SJCRH30 (cell line): ENCODE measurements at places on chromosomes 3 and 15. TPM values are rescaled to one million over a fixed set of nuclear protein-coding genes. Genes with fewer than 3 reads are reported as not detected.

DNA sequence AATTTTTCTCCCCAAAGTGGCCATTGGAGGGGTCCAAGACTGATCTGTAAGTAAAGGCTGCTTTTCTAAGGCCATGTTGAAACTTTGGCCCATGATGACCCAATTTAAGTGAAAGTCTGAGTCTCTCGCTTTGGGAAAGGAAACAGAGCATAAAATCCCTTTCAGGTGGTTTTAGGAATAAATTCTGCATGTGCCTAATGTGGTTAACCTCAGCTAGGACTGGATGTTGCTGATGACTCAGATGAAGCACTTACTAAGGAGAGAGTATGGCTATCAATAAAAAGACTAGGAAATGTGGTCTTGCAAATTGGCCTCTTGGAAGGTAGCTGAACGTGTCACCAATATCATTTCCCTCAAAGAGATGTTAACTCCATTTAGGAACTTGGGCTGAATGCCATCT lies 458.5 kb downstream of the AGBL1 start:
- no peak for DNase-seq

GRCh38 chr3:151197981-151198767 lies 4.8 kb downstream of the GPR171 start:
- DNase-seq: no peak

DNA sequence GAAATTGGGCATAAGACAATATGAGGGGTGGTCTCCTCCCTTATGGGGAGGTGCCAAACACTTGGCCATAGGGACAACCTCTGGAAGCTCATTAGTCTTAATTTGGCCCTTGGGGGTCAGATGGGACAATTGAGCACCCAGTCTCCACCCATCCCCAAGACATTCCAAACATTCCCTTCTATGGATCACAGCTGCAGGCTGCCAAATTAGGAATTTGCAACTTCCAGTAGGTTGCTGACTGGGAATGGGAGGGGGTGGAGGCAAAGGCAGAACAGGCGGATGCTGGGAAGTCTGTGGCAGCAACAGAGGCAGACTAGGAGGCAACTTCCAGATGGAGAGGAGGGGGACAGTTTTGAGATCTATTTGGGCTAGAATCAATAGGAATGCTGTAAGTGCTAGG lies 1.4 kb upstream of the PDHB start:
- DNase-seq: peak; percentile 59

DNA sequence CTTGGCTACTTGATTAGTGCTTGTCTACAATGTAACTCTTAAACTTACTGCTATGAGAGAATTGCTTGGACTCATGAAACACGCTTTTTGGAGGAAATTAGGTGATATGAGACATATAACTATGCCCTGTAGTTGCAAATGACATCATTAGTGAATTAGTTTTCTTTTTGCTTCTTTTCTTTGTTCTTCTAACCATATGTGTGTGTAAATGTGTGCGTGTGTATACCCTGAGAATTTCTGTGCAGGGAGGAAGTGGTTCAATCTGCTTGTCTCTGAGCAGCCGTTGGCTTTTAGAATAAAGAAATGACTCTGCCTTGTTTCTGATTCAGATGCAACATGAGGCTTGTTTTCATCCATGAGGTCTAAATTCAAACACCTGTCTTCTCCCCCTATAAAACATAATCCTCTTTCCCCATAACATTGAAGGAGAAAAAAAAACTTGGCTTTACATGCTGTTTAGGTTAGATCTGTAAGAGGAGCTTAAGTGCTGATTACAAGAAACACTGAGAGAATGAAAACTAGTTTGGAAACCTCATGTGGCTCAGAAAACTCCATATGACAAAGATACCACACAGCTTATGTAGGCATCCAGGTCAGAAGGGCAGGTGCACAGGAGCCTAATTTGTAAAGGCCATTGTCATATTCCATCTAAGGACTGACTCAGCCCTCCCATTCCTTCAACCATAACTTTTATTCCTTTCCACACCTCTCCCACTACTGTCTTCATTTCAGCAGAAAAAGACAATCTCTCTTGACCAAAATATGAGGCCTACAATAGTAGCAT lies 30.5 kb upstream of the BLM start:
- DNase-seq: peak; percentile 65

- DNase-seq: no peak
These were observed 79.9 kb downstream of the GTPBP8 start for GRCh38 chr3:113070681-113071113.

DNA sequence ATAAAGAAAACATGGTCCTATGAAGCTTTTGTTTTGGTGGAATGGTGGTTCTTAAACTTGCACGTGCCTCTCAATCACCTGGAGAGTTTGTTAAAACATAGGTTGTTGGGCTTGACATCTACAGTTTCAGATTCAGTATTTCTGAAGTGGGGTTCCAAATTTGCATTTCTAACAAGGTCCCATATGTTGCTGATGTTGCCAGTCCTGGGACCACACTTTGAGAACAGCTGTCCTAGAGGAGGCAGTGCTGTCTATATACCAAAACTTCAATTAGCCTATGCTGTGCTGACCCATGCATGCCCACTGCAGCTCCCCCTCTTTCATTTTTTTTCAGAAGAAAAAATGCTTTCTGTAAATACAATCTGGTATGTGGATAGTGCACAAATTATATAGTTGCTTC lies 31.3 kb downstream of the ALCAM start:
- no peak for DNase-seq

DNA sequence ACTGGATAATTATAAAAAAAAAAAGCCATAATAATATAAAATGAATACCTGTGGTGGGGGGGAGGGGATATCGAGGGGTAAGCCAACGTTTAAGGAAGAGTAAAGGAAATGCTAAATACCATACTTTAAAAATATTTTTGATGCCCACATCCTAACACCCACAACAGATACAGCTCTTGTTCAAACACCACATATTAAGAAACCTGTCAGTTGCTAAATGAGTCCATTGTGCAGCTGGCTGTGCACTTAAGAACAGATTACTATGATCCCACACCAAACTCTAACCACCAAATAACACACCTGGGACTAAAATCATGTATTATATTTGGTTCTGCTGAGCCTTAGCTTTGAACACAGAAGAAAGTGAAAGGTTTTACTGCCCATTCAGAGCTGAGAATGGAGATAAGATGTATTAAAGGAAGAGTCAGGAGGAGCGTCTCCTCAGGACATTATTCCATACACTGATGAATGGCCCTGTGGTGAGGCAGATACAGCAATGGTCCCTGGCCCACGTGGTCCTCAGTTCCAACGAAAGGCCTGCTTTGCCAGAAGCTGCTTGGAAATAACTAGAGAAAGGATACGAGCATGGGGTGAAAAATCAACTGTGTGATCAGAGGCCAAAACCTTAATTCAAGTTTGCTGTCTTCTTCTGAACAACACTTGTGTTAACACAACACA lies 515.4 kb downstream of the FOXP1 start:
- DNase-seq: no peak

Gene TADA3
- total RNA-seq: 58.5 and 59.3 TPM in 2 replicates

GRCh38 chr15:95485367-95485766 lies 845.1 kb upstream of the NR2F2 start:
- DNase-seq: no peak

DNA sequence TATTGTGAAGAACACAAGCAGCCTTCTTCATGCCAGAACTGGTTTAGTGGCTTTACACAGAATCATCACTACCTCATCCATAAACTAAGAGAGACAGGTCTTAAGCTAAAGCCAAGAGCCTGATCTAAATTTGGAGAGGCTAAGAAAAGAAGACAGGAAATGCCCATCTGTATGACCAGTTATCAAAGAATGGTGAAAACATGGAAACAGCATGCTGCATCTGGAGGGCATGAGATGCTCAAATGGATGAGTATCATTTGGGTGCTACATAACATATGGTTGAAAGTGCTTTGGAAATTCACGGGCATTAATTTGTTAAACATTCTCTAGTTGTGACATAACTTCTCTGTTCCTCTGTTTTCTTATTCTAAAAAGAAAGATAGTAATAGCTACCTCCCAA lies 112.5 kb downstream of the CPNE4 start:
- no peak for DNase-seq

DNA sequence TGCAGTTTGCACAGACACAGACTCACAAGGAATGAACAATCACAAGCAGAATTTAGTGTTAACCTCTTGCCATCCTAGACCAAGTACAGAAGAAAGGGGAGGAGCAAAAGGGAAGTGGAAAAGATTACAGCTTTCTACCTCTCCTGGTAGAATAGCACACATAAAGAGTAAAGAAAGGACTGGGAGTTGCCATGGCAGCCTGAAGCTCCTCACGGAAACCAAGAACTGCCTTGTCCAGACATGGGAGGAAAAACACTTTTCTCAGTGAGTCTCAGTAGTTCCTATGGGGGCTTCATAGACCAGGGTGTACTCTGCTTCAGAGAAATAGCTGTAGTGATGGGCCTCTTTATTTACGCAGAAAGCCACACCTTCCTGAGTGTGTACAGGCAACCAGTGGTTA lies 114.7 kb upstream of the GAP43 start:
- DNase-seq: no peak

Gene COL6A5
- not detected in 2 replicates for total RNA-seq

- no peak for DNase-seq
These were observed 2.0 kb downstream of the GP5 start for GRCh38 chr3:194396859-194397756.

DNA sequence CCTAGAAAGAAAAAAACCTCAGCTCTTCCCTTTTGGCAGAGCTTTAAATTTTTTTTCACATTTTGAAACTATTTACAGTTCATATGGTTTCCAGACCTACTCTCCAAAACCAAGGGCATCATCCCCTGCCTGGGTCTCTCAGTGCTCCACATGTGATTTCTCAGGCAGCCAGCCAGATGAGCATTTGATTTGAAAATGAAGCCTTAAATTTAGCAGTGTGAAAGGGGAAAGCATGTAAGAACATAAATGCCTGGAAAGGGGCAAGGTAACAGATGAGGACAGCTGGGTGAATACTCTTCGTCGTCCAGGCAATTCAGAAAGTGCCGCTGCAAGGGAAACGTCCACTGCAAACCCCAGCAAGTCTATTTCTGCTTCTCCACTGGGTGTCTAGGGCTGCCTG lies 94.8 kb downstream of the ATP8B4 start:
- DNase-seq: peak; percentile 58

Gene BLM
- total RNA-seq: 54.2 and 65.9 TPM in 2 replicates

GRCh38 chr3:15116032-15116669 lies 17.2 kb upstream of the RBSN start:
- DNase-seq: no peak

- DNase-seq: no peak
These were observed 48.3 kb downstream of the GNB4 start for GRCh38 chr3:179402963-179403362.

Gene TM6SF1
- 4.1 and 5.4 TPM in 2 replicates for total RNA-seq

DNA sequence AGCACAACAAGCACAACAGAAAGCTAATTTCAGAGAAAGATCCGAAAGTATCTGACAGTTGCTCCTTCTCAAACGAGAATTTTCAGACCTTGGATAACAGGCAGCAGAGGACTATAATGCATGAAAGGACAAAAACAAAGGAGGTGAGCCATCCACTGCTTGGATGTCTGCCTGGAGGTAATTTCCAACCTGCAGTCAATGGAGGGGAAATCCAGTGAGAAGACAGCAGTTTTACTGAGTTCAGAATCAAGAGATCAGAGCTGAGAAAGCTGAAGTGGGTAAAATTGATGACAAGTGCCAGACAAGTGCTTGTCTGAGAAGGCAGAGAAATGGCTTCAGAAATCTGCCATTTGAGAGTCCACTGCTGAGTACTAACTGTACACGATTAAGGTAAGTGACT lies 22.1 kb downstream of the UBE3A start:
- no peak for DNase-seq

- no peak for DNase-seq
These were observed 31.7 kb upstream of the XCR1 start for GRCh38 chr3:46058981-46059380.

Gene MUSTN1
- total RNA-seq: 35.7 and 38.6 TPM in 2 replicates

- DNase-seq: no peak
These were observed 99.3 kb downstream of the ARNT2 start for GRCh38 chr15:80503319-80503952.

GRCh38 chr3:40975711-40976121 lies 223.6 kb upstream of the CTNNB1 start:
- peak; percentile 57 for DNase-seq

- DNase-seq: no peak
These were observed 1.8 kb downstream of the ARRDC4 start for GRCh38 chr15:97962263-97962662.

DNA sequence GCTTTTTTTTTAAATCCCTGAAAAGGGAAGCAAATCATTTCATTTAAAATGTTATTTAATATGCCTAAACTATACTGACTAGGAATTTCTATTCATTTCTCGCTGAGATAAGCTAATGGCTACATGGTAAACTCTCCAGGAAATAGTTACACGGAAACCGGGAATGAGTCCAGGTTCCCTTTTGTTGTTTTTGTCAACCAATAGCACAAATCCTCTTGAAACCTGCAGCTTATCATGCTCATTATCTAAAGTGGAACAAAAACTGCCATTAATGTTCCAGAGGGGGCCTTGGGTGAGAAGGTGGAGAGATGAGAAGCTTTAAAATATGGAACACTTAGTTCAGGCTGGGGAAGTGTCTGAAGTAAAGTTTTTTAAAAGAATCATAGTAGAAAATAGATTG lies 113.5 kb upstream of the ALCAM start:
- DNase-seq: no peak

GRCh38 chr3:64539451-64540196 lies 148.2 kb downstream of the ADAMTS9 start:
- no peak for DNase-seq

- DNase-seq: peak; percentile 58
These were observed 120.5 kb downstream of the XXYLT1 start for GRCh38 chr3:195150181-195151118.

Gene C3orf20
- total RNA-seq: not detected in 2 replicates

DNA sequence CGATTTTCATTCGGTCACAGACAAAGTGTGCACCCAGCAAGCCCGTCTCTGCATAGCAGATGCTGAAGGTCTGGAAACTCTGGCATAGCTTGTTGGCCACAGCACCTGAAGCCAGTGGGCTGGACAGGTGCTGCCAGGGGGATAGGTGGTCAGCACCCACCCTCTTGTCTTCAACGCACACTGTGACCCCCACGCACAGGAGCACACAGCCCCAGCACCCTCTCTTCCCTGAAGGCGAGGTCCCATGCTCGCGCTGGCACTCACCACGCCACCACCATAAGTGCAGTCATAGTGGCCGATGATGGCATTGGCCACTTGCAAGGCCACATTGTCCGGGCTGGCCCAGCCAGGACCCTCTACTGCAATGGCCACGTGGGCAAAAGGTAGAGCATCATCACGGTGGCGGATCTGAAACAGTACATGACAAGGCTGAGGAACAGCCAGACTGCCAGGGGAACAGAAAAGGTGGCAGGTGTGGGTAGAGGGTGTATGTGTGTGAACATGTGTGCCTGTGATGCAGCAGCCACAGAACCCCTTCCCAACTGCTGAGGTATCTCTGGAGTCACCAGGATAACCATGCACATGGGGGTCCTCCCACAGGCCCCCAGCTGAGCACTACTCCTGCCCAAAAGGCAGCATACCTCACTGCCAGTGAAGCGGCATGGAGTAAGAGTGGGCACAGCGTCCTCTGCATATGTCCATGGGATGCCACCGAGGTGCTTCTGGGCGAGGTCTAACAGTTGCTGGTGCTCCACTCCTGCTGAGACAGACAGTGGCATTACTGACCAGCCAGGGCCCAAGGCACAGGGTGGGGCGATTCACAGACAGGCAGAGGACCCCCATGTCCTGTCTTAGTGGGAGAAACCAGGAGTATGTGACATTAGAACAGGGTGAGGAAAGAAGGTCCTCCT lies 5.8 kb upstream of the COL7A1 start:
- DNase-seq: no peak

GRCh38 chr3:40192628-40193027 lies 116.9 kb upstream of the EIF1B start:
- DNase-seq: no peak
